NCI-H2171 (cell line): ENCODE measurements at places on chromosomes 3 and 15.

DNA sequence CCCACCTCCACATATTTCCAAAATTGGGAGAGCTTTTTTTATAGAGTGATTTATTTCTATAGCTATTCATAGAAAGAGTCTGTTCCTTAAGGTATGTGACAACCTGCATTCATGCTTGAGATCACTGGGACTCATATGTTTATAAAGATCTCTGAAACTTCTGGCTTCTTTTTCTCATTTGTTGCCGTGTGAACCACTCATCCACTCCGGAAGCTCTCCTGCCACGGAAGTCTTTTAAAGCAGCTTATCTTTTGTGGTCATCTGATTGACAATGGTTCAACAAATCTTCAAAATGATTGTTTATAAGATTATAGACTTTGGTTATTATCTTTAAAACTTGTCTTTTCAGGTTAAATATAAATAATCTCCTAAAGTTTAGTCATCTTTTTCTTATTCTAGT, 260.5 kb downstream of the C3orf38 start:
- DNase-seq = no peak

- DNase-seq = no peak
These were observed 14.1 kb downstream of the ST3GAL6 start for GRCh38 chr3:98777286-98777685.

GRCh38 chr15:93866948-93867347, 364.4 kb upstream of the MCTP2 start:
- no peak for DNase-seq

- no peak for DNase-seq
These were observed 54.8 kb upstream of the CTSH start for GRCh38 chr15:78999636-79000035.

GRCh38 chr15:57245130-57245529, 131.2 kb upstream of the CGNL1 start:
- peak; percentile 58 for DNase-seq

- DNase-seq = no peak
These were observed 186.9 kb downstream of the OPA1 start for GRCh38 chr3:193779933-193780332.

DNA sequence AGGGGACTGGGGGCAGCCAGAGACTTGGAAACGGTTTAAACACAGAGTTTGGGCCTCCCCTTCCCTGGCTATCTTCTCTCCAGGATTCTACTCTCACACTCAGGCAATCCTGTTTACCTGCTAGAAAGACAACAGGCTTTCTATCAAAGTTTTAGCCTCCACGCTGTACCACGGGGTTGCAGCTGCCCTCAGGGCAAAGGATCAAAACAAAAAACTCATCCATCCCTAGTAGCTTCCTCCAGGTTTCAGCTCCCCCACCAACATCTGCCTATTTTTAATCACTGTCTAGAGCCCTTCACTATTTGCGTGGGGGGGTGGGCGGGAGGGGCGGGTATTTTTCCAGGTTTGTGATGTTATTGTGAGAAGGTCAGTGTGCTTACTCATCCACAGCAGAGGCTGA, 286.8 kb upstream of the TRIM42 start:
- no peak for DNase-seq

DNA sequence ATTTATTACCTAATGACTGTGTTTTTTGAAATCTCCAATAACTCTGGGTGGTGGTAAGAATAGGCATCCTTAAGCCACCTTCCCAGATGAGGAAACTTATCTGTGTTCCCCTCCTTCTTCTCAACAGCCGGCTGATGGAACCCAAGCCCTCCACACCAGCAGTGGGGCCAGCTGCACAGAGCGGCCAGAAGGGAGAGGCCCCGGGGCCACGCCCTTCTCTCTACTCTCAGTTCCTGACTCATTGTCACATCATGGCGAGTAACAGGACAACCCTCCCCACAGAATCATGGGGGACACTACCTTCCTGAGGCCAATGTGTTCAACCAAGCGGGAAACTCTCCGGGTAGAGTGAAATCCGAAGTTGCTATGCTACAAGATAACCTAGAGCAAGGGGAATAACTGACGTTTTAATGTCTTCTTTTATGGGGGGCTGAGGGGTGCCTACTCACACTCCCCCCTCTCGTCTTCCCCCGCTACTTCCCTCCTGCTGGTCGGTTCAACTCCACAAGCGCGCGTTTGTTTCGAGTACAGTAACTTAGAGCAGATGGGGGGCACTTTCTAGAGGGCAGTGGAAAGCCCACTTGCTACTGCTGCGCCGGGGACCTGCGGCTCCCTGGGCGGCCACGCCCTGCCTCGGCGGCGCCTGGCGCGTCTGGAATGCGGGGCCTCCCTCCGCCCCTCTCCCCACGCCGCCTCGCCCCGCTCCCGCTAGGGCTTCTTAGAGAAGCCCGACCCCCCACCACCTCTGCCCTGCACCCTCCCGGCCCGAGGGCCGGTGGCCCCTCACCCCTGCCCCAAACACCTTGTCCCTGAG, 621 bp downstream of the ANXA2 start:
- peak; percentile 63 for DNase-seq

DNA sequence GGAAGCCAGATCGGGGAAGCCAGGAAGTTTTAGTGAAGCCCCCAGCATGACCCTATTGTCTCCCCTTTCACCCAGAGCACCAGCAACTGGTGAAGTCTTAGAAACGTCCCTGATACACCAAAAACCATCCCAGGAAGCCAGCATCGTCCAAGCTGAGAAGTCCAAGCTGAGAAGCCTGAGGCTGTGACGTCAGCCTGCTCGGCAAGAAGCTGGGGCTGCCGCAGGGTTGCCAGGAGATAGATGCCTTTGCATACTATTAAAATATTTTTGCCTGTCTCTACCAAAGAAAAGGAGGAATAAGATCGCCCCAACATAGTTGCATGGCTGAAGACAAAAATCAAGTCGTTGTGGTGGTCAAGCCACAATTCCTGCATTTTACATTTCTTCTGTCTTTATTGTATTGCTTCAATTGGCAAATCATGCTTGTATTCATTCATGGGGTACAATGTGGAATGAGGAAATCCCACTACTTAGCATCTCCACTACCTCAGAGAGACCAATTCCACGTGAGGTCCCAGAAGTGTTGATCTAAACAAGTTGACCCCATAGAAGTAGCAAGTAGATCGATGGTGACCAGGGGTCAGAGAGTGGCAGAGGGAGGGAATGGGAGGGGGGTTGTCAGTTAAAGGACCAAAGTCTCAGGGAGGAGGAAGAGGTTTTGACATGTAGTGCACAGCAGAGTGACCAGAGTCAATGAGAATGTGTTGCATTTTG, 19.6 kb upstream of the EMC3 start:
- no peak for DNase-seq

GRCh38 chr3:380801-381200, 184.2 kb downstream of the CHL1 start:
- no peak for DNase-seq

GRCh38 chr15:38068626-38069391, 134.4 kb downstream of the TMCO5A start:
- DNase-seq = no peak

DNA sequence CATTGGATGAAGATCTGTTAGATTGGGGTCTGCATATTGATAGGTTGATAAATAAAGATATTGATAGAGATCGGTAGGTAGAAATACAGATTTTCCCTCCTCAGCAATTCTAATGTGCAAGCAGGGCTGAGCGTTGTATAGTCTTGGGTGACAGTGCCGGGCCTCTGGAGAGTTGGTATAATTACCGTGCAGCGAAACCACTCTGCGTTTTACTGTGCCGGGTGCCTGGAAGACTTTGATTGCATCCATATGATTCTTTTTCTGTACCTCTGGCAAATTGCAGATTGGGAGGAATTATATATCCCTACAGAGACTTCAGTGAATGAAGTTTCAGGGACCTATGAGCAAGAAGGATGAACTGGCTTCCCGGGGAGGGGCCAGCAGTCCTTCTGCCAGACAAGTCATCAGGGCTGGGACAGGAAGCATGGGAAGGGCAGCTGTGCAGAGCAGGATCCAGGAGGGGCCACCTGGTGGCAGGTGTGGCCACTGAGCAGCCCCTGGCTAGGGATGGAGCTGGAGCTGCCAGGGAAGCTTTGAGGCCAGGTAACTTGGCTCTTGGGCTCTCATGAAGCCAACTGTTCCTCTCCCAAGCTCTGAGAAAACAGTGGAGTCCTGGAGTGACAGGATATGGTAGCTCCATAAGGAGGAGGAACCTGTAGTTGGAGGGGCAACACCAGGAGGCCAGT, 132.5 kb downstream of the APBA2 start:
- DNase-seq = no peak

DNA sequence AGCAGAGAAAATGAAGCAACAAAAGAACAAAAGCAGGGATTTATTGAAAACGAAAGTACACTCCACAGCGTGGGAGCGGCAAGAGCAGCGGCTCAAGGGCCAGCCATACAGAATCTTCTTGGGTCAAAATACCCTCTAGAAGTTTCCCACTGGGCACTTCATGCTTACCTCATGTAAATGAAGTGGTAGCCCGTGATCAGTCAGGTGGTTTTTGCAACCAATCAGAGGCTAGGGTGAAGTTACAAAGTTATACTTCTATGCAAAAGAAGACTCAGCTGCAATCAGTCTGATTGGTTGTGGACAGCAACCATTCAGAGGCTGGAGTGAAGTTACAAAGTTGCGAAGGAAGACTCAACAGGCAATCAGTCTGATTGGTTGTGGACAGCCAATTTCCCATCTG, 37.8 kb upstream of the TRH start:
- no peak for DNase-seq

- no peak for DNase-seq
These were observed 87.4 kb downstream of the NFKBIZ start for GRCh38 chr3:101936419-101937356.

DNA sequence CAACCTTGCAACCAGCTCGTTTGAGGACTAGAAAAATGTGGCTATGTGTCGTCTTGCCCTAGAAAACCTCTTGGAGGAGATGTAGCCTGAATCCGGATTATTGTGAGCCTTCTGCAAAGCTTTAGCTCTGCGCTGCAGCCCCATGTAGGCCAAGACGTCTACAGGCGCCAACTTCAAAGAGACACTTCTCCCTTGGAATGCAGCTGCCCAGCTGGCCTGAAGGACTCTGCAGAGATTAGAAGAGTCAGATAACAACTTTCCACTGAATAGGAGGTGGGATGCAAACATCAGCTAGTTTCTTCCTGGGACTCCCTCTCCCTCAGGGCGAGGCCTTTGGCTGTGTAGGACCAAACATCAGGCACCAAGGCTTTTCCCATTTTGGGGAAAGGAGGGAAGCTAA, 356.5 kb upstream of the IL12A start:
- no peak for DNase-seq

- peak; percentile 12 for DNase-seq
These were observed 67.8 kb downstream of the UBP1 start for GRCh38 chr3:33372218-33373081.

- no peak for DNase-seq
These were observed 88.8 kb downstream of the EPHB1 start for GRCh38 chr3:134883697-134884385.
